ENCODE measurements at places on chromosomes 6 and 20. TPM values are rescaled to one million over a fixed set of nuclear protein-coding genes. Genes with fewer than 3 reads are reported as not detected.

- ATAC-seq = no peak
These were observed 45.5 kb upstream of the UST start for GRCh38 chr6:148701375-148701774.

Gene RBBP8NL
- not detected for total RNA-seq

- ATAC-seq = peak; percentile 70
These were observed at the start of gene FOXC1 for GRCh38 chr6:1609648-1610496. TSS of gene FOXC1 (plus strand) at chr6:1609915. CDS start at chr6:1610446, 531 bp downstream.

Gene GLP1R
- total RNA-seq = not detected

Gene OSER1
- total RNA-seq = 30.5 TPM

GRCh38 chr6:1107578-1107977, 204.3 kb upstream of the FOXQ1 start:
- no peak for ATAC-seq

- no peak for ATAC-seq
These were observed 5.2 kb downstream of the RNF217 start for GRCh38 chr6:124967444-124967843.

DNA sequence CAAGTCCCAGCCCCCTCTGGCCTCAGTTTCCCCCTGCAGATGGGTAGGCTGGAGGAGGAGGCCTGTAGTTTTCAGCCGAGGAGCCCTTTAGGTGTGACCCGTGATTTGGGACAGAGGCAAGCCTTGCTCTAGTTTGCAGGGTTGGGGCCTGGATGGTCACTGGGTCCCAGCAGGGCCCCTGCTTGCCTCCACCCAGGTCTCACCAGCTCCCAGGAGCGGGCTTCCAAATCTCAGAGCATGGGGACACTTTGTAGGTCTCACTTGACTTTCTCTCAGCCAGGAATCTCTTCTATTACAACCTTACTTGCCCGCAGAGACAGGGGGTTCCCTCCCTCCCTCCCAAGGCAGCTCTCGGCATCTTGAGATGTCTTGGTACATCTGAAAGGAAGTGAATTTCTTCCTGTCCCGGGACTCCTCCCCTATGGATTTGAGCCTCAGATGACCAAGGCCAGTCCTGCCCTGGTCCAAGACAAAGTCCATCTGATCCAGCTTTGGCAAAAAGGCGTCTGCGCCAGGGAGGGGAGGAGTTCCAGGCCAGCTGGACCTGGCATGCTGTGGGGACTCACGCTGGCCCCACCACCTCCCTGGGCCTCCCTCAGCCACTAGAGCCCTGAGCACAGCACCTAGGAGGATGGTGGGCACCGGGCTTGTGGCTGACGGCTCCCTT, 47.4 kb downstream of the SRC start:
- no peak for ATAC-seq

DNA sequence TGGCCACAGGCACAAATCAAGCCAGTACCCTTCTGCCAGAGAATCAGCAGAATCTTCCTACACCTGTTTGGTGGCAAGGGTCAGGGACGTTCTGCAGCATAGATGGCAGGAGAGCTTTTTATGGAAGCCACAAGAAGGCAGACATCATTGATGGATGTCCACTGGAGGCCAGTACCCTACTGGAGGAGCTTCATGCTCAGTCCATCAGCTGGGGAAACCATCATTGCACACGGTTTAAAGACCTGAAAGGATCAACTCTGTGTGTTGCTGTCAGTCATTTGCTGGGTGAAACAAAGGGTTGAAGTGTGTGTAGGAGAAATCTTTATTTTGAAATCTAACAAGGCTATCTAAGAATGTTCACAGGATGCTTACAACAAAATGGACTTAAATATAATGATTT, 158.9 kb upstream of the SASH1 start:
- ATAC-seq = no peak

- no peak for ATAC-seq
These were observed 393.1 kb downstream of the ZFAND3 start for GRCh38 chr6:38212579-38212978.

Gene GABRR1
- total RNA-seq = not detected

Gene FNDC11
- not detected for total RNA-seq

DNA sequence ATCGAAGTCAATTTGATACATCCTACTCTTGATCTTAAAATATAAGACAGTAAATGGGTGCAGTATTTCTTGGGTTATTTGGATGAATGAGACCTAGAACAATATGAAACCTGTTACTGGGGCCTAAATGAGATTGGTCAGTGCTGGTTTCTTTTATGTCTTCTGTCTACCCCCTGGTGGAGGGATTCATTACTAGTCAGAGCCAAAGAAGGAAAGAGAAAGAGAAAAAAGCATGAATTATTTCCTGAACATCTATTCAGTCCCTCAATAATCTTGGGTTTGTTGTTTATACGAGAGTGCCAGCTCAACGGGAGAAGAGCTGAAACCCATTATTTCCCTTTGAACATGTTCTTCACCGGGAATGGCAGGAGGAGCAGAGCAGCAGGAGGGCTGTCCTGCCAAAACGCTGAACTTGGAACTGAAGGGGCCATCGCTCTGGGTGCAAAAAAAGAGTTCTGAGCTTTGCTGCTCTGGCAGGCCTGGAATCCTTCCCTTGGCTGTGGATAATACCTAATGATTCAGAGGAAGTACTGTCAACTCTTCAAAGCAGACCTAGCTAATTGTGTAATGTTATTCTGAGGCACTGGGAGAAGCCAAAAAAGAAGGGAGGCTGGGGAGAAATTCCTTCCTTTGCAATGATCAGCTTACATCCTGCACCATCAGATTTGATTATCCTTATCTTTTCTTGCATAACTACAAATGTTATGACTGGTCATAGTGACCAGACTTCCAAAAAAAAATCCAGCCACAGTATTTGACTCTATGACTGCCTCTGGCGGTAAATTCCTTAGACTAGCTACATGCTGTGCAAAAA, 72.0 kb downstream of the BLOC1S5 start:
- ATAC-seq = no peak

DNA sequence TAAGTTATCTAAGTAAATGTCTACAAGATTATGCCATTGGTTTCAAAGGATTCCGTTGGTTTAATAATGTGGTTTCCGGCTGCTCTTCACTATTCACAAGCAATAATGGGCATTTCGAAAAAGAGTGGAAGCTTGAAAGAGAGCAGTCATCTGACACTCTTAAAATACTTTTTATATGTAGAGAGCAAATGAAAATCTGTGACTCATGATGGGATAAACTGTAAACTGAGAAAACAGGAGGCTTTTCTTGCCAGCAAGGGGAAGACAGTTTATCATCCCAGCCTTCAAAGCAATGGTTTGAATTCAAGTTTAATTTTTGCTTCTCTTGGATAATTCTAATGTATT, 145.7 kb downstream of the KHDC1L start:
- no peak for ATAC-seq

- no peak for ATAC-seq
These were observed 36.1 kb upstream of the INSM1 start for GRCh38 chr20:20331817-20332216.

DNA sequence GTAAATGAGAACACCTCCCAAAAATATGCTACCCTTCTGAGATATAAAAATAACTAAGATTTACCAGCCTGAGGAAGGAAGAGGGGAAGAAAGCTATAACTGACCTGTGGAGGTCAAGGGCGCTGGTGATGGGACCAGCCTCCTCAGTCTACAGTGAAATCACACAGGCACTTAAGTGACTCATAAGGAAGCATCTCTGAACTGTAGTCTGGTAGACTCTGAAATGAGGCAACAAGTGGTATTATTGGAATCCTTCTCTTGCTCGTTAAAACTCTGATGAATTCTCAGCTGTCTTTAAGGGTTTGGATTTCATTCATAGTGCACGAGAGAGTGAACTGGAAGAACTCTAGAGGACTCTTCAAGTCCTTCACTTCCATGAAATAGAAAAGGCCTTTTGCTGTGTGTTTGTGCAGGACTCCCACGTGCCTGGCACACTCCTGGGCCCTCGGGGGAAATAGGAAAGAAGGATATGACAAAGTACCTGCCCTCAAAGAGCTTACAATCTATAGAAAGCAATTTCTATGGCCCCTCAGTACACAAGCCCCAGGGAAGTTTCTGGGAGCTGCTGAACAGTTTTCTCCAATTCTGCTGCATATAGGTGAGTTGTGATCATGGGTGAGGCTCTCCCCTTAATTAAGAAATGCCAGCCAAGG, 231.8 kb upstream of the RREB1 start:
- ATAC-seq = no peak

DNA sequence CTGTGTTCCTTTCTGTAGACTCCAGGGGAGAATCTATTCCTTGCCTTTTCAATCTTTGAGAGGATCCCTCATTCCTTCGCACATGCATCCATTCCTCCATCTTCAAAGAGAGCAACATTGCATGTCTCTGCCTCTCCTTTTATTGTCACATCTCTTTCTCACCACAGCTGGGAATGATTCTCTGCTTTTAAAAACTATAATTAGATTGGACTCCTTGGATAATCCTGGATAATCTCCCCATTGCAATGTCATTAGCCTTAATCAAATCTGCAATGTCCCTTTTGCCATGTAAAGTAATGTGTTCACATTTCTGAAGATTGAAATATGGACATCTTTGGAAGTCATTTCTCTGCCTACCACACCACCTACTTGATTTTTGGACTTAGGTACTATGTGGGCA, 750.1 kb downstream of the COL12A1 start:
- no peak for ATAC-seq

Gene CAGE1
- 0.30 TPM for total RNA-seq

- no peak for ATAC-seq
These were observed 96.7 kb upstream of the SLC22A16 start for GRCh38 chr6:110573136-110573535.

DNA sequence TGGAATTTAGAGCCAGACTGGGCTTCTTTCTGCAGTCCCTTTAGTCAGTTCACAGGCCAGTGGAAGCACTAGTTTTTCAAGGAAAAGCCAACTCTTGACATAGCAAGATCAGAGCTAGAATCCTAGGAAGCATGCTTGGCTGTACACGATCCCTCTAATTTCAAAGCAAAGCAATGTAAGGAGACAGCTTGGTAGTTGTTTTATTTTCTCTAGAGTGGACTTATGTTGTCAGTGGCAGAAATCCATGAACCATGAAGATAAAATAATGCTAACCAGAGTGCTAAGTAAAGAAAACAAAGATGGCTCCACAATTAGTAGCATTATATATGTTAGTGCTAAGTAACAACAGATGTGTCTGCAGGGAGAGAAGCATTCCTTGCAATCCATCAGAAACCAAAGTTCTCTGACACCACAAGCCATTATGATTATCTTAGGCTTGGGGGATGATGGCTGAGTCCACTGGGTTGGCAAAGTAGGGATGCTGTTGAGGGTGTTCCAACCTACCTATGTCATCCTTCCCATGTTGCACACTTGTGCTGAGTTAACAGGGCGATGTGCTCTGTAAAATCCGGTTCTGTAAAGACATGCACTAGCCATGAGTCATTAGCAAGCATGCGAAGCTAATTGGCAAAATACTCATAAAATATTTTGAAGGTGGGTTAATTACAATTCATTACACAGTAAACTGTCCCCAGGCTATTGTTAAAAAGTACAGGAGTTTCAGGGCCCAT, 115.2 kb downstream of the BMP2 start:
- ATAC-seq = no peak

Gene OR12D3
- total RNA-seq = not detected

GRCh38 chr6:56246881-56247653, at the start of gene COL21A1:
TSS of gene COL21A1 (minus strand) at chr6:56247580. CDS start at chr6:56182618, 64,962 bp downstream.
- ATAC-seq = no peak

DNA sequence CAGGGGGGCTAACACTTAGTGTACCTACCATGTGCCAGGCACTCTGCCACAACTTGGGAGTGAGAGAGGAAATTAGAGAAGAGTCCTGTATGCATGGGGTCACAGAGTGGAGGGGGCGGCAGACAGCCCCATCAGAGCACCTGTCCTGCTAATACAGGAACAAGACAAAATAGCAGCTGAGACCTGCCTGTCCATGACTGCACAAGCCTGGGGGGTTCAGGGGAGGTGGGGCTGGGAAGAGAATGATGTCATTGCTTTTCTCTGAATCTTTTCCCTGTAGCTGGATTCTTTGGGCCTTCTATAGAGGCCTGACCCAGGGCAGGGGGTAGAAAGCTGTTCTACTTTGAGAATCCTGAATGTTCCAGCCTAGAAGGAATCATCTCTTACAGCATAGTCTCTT, 37.4 kb downstream of the FOXP4 start:
- no peak for ATAC-seq

Gene GSTA1
- not detected for total RNA-seq

Gene FARS2
- total RNA-seq = 19.3 TPM

Gene CCDC167
- total RNA-seq = 39.2 TPM
